ENCODE measurements at places on chromosomes 4 and X.

DNA sequence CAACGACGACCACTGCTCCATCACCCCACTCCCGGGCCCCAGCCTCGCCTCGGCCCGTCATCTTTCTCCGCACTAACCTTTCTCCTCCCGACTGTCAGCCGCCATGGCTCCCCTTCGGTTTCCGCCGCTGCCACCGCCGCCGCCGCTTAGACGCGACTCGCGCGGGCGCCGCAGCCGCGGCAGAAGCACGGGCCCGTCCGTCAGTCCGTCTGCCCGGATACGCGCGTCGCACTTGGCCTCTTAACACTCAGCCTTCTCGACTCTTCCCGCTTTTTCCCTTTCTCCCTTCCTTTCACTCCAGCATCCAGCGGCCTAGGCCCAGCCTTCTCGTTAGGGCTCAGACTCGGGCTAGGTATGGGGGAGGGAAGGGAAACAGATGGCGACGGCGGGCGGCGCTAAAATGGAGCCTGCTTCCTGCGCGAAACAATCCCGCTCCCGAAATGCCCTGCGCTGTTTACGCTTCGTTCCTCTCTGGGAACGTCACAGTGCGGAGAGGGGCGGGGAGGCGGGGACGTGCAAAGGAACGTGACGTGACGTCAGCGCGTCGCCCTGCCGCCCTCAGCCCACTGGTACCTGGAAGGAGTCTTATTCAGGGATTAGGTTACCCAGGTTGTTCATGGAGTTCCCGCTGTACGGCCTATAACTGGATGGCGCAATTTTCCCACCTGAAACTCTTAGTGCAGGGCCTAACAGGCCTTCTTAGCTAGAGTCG lies at the start of gene YTHDC1:
Gene YTHDC1, minus strand, starts transcription at position 442 of the 712 bp plus-strand sequence. Its CDS starts 337 bp downstream, at position 105.
- peak; percentile 95 for DNase-seq

GRCh38 chrX:38803243-38803587 lies 2.0 kb downstream of the MID1IP1 start:
- no peak for DNase-seq

- DNase-seq: no peak
These were observed 42.9 kb downstream of the WWC2 start for GRCh38 chr4:183141997-183142396.

- peak; percentile 61 for DNase-seq
These were observed 12.2 kb downstream of the RGS12 start for GRCh38 chr4:3304831-3305609.

DNA sequence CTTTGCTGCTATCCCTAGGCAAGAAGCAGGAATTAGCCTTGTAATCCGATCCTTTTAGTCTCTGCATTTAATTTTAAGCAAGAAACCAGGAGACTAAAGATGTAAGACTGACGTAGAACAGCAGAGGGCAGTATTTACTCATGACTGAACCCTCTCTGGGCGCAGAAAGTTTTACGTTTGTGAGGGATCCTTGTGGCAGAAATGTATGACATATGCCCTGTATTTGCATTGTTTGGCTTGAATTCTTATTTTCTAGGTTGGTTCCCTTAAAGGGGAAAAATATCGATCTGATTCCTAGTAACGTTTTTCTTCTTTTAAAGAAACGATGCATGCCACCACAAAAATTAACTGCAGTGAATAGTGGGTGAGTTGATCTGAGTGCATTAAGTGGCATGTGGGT lies 1.3 kb upstream of the FAT4 start:
- peak; percentile 95 for DNase-seq

DNA sequence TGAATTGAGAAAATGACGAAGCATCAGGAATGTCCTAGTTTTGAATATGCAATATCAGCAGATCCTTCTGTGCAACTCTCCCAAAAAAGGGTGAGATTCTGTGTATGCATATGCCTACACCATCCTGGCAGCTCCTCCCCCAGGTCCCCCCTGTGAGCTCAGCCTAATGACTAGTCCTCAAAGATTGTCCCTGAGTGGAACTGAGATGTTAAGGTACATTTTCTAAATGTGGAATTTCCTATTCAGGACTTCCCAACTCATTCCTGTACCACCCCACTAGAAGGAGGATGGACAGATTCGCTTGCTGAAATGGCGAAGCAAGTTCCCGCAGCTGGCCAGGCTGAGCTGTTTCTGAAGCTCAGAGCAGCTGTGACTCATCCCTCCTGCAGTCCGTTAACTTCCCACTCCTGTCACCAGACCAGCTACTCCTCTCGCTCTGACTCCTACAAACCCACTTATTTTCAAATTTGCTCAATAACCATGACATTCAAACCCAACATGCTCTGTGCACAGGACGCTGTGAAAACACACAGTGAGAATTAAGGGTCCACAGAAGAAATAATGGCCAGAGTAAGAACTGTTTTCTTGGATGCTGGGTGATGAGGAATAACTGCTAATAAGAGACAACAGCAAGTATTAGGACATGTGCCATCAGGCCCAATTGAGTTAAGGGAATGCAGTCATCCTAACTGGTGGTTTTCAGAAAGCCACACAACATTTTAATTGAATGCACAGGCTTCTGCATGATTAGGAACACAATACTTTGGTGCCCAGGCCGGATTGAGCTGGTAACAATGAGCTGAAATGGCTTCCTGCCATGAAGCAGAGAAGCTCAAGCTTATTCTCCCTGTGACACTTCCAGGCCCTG lies 40.0 kb upstream of the IRF2 start:
- peak; percentile 80 for DNase-seq

GRCh38 chr4:39237179-39237578 lies 54.9 kb downstream of the WDR19 start:
- DNase-seq: peak; percentile 9

- DNase-seq: peak; percentile 56
These were observed 61.9 kb upstream of the FAM47B start for GRCh38 chrX:34880656-34881055.

DNA sequence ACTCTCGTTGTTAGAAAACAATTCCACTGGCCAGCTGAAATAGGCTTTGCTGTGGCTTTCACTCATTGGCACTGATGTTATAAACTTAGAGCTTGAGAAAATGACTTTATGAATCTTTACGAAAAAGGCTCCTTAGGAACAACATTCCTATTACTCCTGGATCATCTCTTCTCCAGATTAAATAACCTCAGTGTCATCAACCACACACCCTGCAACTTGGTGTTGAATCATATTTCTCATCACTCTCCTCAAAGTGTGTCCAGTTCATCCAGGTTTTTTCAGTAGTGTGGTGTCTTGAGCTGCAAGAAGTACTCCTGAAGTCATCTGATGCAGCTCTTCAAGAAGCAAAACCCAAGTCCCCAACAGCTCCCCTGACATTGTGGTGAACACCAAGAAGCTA lies 28.1 kb upstream of the ANOS1 start:
- no peak for DNase-seq

GRCh38 chr4:24244663-24245490 lies 339.5 kb downstream of the DHX15 start:
- peak; percentile 3 for DNase-seq

Measured in fibroblast of the aortic adventitia (primary cell).